Foreskin keratinocyte (primary cell): ENCODE measurements at places on chromosomes 3 and 15.

- DNase-seq: no peak
Observed at GRCh38 chr3:45545476-45545875, 49.1 kb upstream of the LIMD1 start.

DNA sequence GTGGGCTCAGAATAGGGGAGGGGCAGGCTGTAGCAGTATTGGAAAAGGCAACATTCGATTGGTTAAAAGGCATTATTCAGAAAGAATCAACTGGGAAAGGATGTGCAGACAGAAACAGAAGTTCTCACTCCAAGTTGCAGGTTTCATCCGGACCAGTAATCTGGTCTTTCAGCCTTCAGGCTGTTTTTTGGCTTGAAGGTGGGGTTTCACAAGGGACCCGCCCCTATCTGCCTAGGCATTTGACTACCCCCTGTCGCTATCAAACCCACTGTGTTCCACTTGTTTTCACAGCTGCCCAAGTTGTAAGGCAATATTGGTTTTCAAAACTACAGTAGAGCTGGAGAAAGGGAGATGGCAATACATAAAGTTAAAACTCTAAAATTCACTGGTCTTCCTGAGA lies 96.9 kb downstream of the VPS8 start:
- DNase-seq: no peak

GRCh38 chr15:81548365-81549130 lies 174.5 kb upstream of the TMC3 start:
- peak; percentile 32 for DNase-seq

DNA sequence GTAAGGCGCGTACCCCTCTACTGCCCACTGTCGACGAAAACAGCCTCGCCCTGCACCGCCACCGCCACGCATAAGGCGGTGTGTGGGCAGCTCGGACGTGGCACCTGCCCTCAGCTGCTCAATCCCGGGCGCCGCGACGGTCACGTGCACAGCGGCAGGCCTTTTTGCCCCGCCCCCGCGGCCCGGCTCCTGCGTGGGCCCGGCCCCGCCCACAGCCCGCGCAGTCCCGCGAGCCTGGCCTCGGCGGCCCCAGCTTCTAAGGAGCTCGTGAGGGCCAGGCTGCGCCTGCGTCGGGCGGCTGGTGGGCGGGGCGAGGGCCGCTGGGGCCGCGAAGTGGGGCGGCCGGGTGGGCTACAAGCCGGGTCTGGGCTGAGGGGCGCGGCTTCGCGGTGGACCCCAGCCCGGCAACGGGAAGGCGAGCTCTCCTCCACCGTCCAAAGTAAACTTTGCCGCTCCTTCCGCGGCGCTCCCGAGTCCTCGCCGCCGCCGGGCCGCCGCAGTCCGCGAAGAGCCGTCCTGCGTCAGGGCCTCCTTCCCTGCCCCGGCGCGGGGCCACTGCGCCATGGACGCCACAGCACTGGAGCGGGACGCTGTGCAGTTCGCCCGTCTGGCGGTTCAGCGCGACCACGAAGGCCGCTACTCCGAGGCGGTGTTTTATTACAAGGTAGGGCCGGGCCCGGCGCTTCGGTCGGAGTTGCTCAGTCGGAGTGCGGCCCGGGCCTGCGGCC lies at the start of gene CAPN7:
TSS of gene CAPN7 (plus strand) at position 313 of the 728 bp plus-strand sequence. CDS start at position 563, 250 bp downstream.
- peak; percentile 100 for DNase-seq

GRCh38 chr3:14144423-14145075 lies 19.7 kb downstream of the TMEM43 start:
- DNase-seq: peak; percentile 91

DNA sequence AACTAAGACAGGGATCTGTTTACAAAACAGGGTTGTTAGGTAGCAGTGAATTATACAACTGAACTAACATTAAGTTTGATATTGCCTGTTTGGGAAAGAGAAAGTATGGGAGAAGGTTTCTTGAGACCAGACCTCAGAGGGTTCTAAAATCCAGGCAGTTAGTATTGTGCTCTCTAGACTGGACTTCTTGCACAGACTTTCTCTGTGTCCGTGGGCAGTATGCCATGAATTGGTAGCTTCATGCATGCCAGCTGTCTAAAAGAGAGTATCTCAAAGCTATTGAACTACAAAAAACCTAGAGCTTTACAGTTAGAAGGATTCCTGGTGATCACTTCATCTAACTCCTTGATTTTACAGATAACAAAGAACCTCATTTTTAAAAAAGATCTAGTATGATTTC lies 12.5 kb downstream of the SAMD7 start:
- DNase-seq: no peak

GRCh38 chr15:85354461-85354860 lies 25.9 kb upstream of the AKAP13 start:
- no peak for DNase-seq

DNA sequence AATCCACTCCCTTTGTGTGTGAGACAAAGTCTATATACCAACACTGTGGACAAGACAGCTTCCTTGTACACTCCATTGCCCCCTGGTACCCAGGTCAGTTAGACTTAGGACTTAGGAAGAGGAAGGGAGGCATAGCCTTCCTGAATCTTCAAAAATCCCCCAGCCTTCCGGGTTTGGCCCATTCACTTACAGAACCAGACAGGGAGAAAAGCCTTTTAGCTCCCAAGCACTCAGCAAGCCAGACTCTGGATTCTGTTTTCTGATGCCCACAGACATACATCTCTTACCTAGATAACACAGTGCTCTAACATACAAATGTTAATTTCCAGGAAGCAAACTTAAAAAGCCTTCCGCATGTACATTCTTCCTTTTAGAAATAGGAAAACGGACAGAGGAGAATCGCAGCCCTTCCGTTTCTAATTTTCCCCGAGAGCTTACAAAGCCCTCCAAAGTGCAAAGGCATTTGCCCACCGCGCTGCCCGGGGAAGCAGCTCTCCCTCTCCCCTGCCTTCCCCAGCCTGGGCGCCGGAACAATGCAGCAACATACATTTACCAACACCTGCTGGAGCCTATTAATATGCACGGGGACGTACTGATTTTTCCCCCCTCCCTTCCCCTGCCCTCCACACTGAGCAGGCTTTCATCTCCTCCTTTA lies 442.0 kb downstream of the MAGI1 start:
- DNase-seq: no peak

DNA sequence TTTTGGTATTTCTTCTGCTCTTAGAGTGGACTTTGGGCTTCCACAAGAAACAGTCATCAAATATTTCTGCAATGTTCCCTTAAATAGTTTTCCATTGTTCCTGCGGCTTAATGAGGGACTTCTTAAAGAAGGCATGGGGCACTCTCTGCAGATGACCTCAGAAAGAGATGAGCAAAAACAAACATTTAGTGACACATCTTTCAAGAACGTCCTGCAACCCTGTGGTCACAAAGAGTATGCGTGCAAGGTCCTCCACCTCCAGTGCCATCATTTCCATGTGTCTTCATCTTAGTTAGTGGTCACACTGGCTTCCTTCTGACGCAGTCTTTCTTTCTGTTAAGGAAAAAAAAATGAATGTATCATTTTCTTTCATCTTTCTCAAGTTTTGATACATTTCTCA lies 56.2 kb downstream of the GREM1 start:
- no peak for DNase-seq

GRCh38 chr15:39495871-39496840 lies 84.7 kb upstream of the THBS1 start:
- peak; percentile 63 for DNase-seq

- no peak for DNase-seq
Observed at GRCh38 chr15:101003706-101004105, 84.5 kb downstream of the LRRK1 start.

DNA sequence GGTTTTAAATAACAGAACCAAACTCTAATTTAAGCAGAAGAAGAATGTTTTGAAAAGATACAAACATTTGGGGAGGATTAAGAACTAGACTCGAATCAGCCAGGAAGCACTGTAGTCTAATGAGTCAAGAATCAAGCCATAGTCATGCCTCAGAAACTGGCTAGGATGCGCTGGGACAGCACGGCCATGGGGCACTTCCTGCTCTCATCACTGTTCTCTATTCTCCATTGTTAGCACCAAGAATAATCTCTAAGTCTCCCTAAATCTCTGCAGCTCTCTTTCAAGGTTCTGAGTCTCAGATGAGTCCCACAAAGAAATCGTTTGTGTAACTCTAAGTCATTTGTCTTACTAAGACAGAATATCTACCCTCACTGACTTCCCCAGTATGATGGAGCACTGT lies 399.0 kb upstream of the KCNMB2 start:
- DNase-seq: no peak

GRCh38 chr3:73419179-73419803 lies 205.4 kb downstream of the PDZRN3 start:
- DNase-seq: peak; percentile 83

GRCh38 chr3:145182196-145182911 lies 978.6 kb downstream of the PLOD2 start:
- DNase-seq: no peak

DNA sequence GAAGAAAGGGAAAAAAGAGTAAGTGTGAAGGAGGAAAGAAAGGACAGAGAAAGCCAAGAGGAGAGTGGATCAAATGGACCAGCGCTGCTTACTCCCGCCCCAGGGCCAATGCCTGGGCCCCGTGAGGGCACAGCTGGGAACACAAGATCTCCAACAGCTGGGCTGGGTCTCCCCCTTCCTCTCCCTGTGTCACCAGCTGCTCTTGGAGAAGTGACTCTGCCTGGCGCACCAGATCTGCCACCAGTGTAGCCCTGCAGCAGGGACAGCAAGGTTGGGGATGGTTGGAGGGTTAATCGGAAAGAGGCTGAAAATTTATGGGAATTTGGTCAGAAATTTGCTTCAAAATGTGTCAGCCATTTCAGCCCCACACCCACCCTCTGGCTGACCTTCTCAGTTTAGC lies 8.4 kb downstream of the CDAN1 start:
- DNase-seq: no peak

GRCh38 chr15:87632364-87632763 lies 624.2 kb downstream of the NTRK3 start:
- DNase-seq: no peak

DNA sequence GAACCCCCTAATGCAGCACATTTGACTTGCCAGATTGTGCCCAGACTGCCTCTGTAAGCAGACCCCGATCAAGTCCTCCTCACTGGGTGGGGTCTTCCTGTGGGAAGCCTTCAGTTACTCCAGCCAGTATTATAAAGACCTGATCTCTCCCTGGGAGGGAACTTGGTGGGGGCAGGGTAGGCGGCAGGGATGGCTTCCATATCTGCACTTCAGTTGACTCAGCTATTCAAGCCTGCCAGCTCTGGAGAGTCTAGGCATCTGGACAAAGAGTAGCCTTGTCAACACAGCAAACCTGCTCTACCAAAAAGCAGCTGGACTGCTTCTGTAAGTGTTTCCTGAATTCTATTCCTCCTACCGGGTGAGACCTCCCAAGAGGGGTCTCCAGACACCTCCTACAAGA lies 21.0 kb upstream of the SLC25A38 start:
- no peak for DNase-seq

DNA sequence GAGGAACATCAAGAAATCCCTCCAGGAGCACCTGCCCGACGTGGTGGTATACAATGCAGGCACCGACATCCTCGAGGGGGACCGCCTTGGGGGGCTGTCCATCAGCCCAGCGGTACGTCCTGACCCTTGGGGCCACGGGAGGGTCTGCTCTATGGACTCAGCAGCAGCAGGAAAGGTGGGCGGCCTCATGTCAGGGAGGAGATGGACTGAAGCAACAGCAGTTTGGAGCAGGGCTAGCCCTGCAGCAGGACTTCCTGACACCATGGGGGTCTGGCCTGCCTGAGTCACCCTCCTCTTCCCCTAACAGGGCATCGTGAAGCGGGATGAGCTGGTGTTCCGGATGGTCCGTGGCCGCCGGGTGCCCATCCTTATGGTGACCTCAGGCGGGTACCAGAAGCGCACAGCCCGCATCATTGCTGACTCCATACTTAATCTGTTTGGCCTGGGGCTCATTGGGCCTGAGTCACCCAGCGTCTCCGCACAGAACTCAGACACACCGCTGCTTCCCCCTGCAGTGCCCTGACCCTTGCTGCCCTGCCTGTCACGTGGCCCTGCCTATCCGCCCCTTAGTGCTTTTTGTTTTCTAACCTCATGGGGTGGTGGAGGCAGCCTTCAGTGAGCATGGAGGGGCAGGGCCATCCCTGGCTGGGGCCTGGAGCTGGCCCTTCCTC lies 24.2 kb downstream of the HDAC11 start:
- peak; percentile 78 for DNase-seq

DNA sequence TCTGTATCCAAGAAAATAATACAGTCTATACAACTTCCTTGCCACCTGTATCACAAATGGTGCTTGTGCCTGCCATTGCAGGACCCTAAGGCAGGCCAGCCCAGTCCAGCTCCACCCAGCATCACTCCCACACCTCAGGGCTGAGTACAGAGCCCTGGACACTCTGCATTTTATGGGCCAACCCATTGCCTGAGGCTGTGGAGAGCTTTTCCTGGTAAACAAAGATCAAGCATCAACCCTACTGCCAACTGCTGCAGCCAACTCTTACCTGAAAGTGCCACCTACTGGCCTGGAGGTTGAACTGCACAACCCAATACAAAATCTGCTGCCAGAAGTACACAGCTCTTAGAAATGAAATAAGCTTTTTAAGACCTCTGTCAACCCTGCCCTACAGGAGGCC lies 1082.2 kb downstream of the NAALADL2 start:
- no peak for DNase-seq

- peak; percentile 55 for DNase-seq
Observed at GRCh38 chr15:37891766-37892368, 42.6 kb upstream of the TMCO5A start.

- DNase-seq: peak; percentile 97
Observed at GRCh38 chr3:159829539-159830227, 159.0 kb upstream of the IL12A start.

DNA sequence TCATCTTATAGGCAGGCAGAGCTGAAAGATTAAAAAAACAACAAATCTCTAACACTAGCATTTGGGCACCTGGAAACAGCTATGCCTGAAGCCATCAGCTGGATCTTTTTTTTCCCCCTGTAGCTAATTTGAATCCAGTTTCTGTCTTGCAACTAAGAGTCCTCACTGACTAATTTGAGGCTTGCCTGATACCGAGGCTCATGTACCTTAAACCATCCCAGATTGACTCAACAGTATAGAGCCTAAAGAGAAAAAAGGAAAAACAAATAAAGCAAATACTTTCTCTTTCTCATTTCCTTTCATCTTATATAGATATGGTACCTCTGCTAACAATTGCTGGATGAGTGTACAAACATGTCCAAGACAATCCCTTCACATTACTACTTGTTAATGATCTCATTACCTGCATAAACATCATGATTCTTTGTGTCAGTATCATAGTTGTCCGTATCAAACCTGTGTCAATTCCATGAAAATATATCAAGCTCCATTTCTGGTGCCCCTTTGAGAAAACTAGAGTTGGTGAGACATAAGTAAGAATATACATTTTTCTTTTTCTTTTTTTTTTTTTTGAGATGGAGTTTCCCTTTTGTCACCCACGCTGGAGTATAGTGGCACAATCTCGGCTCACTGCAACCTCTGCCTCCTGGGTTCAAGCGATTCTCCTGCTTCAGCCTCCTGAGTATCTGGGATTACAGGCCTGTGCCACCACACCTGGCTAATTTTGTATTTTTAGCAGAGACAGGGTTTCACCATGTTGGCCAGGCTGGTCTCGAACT lies 43.1 kb downstream of the BHLHE40 start:
- peak; percentile 94 for DNase-seq

DNA sequence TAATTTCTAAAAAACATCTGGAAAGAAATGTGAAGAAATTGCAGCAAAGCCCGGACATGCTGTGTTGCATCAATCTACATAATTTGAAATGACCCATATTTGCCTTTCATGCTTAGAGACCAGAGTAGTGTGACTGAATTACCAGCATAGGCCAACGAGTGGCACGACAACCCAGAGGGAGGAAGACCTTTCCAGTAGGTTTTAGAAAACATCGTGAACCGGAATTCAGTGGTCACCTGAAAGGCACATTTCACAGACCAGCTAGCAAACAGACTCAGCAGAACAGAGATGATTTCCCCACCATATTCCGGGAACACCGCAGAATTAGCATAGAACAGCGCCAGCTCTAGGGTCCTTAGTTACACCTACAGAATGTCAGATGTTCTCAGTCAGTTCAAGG lies 620.0 kb upstream of the ZNF385D start:
- no peak for DNase-seq

GRCh38 chr15:52020221-52021085 lies 1.4 kb downstream of the MAPK6 start:
- no peak for DNase-seq
